RWPE2 (cell line): ENCODE measurements at places on chromosomes 12 and 14.

DNA sequence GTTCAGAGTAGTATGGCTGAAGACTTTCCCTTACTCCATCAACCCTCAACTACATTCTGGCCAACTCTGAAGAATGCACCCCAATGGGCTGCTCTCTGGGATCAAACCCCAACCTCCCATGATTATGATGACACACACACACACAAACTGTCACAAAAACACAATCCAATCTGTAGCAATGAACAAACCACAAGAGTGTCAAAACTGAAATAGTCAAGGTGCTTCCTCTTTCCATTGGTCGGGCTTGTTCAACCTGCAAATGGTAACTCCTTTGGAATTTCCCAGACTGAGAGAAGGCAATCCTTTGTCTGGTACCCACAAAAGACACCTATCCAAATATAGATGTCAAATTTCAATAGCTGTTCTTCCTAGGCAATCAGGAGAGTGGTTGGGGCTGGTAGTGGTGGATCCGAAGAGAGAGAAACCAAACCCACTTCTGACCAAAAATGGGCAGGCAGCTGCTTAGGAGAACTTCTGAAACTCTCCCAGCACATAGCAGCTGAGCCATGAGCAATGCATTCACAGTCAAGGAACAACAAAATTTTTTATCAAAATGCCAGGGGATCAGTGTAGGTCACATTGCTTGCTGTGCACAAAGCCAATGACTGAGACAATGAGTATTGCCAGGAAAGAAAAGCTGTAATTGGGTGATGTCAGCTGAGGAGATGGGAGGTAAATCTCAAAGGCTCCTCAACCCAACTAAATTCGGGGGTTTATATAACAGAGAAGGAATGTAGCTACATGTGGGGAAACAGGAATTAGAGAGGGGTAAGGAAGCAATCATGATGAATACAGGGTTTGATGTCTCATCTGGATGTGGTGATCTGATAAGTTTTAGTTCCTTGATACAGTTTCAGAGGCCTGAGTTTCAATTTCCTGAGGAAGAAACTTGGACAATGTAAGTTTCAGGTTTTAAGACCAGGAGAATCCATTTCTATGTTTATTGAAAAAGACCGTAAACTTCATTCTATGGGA is 191.4 kb downstream of the KITLG start:
- no peaks in the 10 kb centered on the region for H3K27me3 ChIP-seq
- no peak for DNase-seq
- H3K4me1 ChIP-seq, result no peaks in the 10 kb centered on the region
- H3K4me3 ChIP-seq, result no peak overlapping the region
- no peak overlapping the region for H3K27ac ChIP-seq
- H3K36me3 ChIP-seq, result no peaks in the 10 kb centered on the region

GRCh38 chr12:9740106-9740750 is 7.3 kb upstream of the CLECL1 start:
- H3K36me3 ChIP-seq, result no peaks in the 10 kb centered on the region
- peak overlapping the region; percentile 39 for H3K4me3 ChIP-seq
- H3K4me1 ChIP-seq, result no peaks in the 10 kb centered on the region
- DNase-seq, result no peak
- no peak overlapping the region for H3K27ac ChIP-seq

- no peaks in the 10 kb centered on the region for H3K36me3 ChIP-seq
- H3K4me3 ChIP-seq, result no peak overlapping the region
- H3K27ac ChIP-seq, result no peak overlapping the region
- no peaks in the 10 kb centered on the region for H3K27me3 ChIP-seq
- no peaks in the 10 kb centered on the region for H3K4me1 ChIP-seq
Observed at GRCh38 chr12:21324551-21324950, 10.2 kb downstream of the SLCO1A2 start.

DNA sequence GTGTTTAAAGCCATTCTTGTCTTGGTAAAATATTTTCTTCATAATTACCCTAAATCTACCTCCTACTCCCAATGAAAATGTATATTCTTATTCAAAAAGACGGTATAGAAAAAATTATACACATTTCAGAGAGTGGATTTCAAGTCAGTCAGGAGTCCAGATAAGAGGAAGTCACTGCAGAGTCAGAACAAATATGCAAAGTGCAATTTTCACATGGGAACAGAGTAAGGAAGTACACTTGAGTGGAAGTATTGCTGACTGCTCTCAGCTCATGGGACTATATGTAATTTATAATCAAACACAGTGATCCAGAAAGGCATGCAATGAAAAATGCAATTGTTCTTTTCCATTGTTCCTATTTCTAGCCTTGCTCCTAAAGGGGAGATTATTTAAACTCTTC is 1128.0 kb downstream of the AACS start:
- H3K4me3 ChIP-seq, result no peak overlapping the region
- DNase-seq, result no peak
- H3K36me3 ChIP-seq, result no peaks in the 10 kb centered on the region
- no peak overlapping the region for H3K27ac ChIP-seq

- no peak overlapping the region for H3K4me3 ChIP-seq
- H3K27ac ChIP-seq, result no peak overlapping the region
- no peaks in the 10 kb centered on the region for H3K27me3 ChIP-seq
- no peaks in the 10 kb centered on the region for H3K4me1 ChIP-seq
Observed at GRCh38 chr12:12236896-12237295, 29.9 kb downstream of the LRP6 start.

DNA sequence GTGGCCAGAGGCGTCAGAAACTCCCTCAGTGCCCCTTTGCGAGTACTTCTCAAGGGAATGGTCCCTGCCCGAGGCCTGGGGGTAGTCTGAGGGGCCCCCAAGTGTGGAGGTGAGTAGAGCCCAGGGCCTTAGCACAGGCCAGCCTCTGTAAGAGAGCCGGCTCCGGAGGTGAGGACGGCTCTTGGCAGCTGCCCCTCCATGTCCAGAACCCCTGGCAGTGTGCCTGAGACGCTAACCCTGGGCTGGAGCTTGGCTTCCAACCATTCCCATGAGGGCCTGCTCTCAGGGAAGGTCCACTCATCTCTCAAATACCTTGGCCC is 61.7 kb downstream of the PRMT8 start:
- no peak overlapping the region for H3K4me3 ChIP-seq
- H3K4me1 ChIP-seq, result no peaks in the 10 kb centered on the region
- no peak overlapping the region for H3K27ac ChIP-seq
- DNase-seq, result no peak

DNA sequence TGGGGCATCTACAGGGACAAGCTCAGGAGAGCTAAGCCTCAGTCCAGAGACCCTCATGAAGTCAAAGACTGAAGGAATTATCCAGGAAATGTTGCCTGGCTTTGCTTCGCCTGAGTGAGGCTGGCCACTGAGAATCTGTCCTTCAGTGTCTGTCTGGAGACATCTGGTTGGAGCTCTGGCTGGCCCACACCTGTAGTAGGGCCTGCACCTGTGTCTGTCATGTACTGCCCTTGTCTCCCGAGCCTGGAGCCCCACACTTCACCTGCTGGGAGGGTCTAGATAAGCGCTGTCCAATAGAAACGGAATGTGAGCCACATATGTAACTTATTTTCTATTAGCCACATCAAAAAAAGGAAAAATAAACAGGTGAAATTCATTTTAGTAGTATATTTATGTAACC is 9.9 kb upstream of the HDAC7 start:
- H3K27me3 ChIP-seq, result no peaks in the 10 kb centered on the region
- H3K4me3 ChIP-seq, result no peak overlapping the region

- H3K4me3 ChIP-seq, result no peak overlapping the region
- no peak overlapping the region for H3K27ac ChIP-seq
- no peaks in the 10 kb centered on the region for H3K4me1 ChIP-seq
Observed at GRCh38 chr12:31226639-31227038, 99.3 kb downstream of the SINHCAF start.

DNA sequence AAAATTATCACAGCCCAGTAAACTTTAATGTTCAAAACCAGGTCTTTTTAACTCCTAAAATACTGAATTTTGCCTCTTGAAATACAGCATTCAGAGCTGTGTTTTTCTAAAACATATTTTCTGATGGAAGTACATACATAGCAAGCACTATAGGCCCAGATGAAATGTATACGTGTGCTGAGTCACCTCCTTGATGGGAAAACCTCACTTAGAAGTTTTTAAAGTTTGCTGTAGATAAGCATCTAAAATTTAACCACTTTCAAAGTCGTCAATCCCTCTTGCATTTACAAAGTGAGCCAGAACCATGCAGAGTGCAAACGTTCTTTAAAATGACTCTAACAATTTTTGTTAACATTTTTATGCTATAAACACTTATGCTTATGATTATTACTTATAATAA is 618.8 kb downstream of the RPS29 start:
- no peaks in the 10 kb centered on the region for H3K36me3 ChIP-seq
- H3K27ac ChIP-seq, result no peak overlapping the region
- peaks cover 3% of the 10 kb centered on the region for H3K27me3 ChIP-seq
- no peaks in the 10 kb centered on the region for H3K4me1 ChIP-seq

- peak overlapping the region; percentile 67 for H3K27ac ChIP-seq
- no peaks in the 10 kb centered on the region for H3K27me3 ChIP-seq
- H3K4me3 ChIP-seq, result no peak overlapping the region
- peaks cover 20% of the 10 kb centered on the region for H3K36me3 ChIP-seq
- H3K4me1 ChIP-seq, result peaks cover 39% of the 10 kb centered on the region
Observed at GRCh38 chr12:54387114-54387467, 2.6 kb upstream of the ZNF385A start.

- H3K4me1 ChIP-seq, result no peaks in the 10 kb centered on the region
- DNase-seq, result no peak
- no peaks in the 10 kb centered on the region for H3K36me3 ChIP-seq
- no peak overlapping the region for H3K4me3 ChIP-seq
- H3K27ac ChIP-seq, result no peak overlapping the region
Observed at GRCh38 chr14:105999361-106000028, 473.1 kb downstream of the TMEM121 start.

DNA sequence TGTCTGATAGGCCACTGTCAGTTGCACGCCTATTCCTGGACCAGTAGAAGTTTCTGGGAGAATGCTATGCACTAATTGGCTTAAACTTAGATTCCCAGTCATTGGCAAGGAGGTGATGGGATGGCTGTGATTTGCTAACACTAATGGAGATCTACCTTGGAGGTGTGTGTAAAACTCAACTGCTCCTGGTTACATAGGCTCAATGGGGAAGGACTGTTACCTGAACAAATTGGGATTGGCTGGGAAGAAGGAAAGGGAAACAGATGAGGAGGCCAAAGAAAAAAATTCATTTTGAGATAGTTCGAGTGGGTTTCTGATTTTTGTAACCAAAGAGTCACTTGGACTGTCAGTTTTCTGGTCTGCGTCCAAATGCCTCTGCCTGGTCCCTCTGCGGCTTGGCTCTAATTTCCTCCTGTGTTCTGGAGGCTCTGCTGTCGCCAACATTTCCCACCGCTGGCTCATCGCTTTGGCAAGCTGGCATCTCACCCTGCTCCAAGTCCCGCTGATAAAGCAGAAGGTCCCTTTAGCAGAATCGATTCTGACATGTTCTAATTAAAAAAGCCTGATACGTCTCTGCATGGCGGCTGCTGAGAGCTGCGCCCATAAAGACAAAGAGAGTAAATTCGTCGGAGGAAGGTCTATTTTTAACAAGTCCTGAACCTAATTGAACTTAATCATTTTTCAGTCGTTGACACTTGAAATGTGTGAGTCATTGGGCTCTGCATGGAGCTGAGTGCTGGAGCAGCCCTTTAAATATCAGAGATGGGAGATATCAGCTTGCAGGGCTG is 2.0 kb upstream of the CCDC63 start:
- H3K36me3 ChIP-seq, result no peaks in the 10 kb centered on the region
- peaks cover 5% of the 10 kb centered on the region for H3K4me1 ChIP-seq
- no peak overlapping the region for H3K27ac ChIP-seq
- no peaks in the 10 kb centered on the region for H3K27me3 ChIP-seq
